ENCODE measurements at places on chromosomes 5 and 9. TPM values are rescaled to one million over a fixed set of nuclear protein-coding genes. Genes with fewer than 3 reads are reported as not detected.

The SNCB gene
- total RNA-seq, result 0.87 TPM

The STKLD1 gene
- 2.9 TPM for total RNA-seq

The TESK1 gene
- total RNA-seq, result 15.5 TPM

The BASP1 gene
- total RNA-seq, result 256 TPM

- ATAC-seq, result no peak
These were observed 162.9 kb upstream of the DAB2 start for GRCh38 chr5:39587675-39588074.

DNA sequence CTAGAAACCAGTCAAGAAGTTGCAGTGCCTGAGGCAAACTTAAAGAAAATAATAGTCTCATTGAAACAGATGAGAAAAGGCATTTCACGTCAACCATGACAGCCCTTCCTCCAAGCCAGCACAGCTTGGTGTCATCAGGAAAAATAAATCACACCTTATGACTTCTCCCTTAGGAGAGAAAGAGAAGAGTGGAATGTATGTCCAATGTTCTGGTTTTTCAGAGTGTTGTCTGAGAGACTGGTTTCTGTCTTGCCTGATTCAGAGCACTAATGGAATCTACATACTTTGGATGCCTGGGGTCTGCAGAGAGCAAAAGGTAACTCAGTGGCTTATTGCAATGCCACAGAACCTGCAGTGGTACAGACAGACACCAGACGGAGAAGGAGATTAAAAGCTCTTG, 105.5 kb upstream of the PDE4D start:
- no peak for ATAC-seq

DNA sequence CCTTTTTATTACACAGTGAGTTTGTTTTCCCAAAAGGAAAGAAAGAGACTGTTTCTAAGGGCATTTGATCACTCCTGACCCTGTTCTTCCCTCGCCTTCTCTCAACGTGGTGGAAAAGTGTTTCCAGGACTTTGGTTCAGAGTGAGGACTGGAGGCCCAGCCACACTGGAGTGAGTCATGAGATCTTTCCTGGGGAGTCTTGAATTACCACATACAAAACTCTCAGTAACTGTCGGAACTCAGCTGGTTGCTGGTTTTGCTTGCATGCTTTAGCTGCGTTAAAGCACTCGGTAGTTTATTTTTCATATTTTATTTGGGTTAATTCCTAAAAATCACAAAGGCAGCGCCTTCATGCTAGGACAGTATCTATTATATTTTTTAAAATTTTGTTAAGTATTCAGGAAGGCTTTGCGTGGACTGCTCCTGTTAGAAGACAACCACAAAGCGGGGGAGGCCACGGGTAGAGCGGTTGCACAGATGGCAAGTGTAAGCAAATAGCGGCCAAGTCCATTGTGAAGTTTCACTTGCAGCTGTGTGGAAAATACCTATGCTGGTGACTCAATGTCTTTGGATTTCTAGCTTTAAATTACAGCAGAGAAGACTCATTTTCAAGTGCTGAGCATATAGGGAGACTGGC, 77.7 kb downstream of the ARSB start:
- no peak for ATAC-seq

DNA sequence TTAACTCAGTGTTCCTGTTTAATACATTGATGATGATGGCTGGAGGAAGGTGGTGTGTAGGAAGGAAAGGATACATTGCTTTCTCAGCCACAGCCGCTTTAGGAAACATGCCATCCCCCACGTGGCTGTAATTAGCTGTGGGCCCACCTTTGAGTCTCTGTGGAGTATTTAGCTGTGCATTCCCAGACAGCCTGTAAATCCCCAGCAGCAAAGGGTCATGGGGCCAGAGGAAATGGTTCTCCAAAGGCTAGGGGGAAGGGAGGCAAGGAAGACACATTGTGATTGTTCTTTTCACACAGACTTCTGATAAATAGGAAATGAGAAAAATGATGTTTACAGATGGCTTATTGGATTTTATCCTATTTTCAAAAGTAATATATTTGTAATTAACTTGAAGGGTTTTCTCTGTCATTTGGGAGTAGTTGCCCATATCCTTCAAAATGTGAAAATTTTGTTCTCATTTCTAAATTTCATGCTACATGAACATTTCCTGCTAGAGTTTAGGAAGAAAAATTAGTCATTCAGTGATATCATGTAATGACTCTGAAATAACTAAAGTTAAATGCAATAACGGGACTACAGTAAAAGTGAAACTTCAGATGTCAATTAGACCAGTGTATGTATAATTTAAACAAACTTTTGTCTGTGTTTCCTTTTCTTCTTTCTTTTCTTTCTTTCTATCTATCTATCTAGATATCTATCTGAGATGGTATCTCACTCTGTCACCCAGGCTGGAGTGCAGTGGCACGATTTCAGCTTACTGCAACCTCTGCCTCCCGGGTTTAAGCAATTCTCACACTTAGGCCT, 24.3 kb upstream of the F2R start:
- no peak for ATAC-seq

DNA sequence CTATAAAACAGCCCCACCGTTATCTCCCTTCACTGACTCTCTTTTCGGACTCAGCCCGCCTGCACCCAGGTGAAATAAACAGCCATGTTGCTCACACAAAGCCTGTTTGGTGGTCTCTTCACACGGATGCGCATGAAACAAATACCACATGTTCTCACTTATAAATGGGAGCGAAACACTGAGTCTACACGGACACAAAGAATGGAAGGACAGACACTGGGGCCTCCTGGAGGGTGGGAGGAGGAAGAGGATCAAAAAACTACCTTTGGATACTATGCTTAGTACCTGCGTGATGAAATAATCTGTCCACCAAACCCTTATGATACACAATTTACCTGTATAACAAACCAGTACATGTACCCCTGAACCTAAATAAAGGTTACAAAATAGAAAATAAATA, 98.6 kb downstream of the ICE1 start:
- ATAC-seq, result no peak

- ATAC-seq, result peak; percentile 66
These were observed 86.9 kb downstream of the BASP1 start for GRCh38 chr5:17304282-17304681.

GRCh38 chr5:14528115-14528514, 53.5 kb upstream of the OTULINL start:
- ATAC-seq, result no peak

DNA sequence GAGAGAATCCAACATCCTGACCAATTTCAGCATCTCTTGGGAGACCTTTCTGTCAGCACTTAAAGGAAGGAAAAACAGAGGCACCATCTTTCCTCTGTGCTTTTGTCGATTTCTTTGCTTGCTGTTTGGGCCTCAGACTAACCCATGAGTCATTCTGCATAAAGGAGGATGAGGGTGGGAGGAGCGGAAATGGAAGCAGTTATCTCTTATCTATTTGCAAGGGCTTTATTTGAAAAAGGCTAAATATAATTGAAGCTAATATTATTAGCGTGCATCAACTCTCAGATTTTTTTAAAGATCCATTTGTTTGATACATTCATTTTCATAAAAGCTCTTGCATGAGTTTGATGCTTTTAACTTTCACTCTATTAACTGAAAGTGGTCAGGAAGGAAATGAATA, 72.9 kb downstream of the ZNF622 start:
- ATAC-seq, result peak; percentile 93

DNA sequence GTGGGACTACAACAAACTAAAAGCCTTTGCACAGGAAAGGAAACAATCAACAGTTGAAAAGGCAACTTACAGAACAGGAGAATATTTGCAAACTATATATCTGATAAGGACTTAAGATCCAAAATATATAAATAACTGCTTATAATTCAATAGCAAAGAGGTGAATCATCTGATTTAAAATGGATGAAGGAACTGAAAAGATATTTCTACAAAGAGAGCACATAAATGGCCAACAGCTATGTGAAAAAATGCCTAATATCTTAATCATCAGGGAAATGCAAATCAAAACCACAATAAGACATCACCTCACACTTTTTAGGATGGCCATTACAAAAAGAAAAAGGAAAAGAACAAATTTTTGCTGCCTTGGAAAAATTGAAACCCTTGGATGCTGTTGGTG, 100.4 kb downstream of the LURAP1L start:
- no peak for ATAC-seq

DNA sequence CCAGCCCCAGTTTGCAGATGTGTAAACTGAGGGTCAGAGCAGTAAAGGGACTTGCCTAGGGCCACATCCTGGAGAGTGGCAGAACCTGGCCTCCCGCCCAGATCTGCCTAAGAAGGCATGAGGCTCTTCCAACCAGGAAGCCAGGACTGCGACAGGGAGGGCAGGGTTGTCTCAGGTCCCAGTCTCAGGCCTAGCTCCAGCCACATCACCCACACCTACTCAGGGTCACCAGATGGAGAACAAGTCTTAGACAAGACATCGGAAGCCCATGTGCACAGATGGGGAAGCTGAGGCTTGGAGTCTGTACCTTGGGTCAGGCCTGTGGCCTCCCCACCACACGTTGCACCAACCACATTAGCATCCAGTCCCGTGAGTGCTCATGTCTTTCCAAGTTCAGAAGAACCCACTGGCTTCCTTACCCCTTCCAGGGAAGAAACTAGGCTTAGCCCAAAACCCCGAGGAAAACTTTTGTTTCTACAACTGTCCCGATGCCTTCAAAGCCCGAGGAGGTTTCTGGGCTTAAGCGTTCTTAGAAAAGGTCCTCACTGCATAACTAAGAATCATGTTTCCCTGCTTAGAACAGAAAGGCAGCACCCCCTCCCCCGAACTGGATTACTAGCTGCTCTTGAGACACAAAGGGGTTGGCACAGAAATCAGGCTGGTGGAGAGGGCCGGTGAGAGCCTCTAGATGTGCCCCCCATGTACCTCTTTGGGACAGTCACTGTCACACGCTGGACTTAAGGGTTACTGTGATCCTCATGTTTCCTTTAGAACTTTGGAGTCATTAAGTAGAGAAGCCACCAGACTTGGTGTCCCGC, 2.2 kb downstream of the FAM78A start:
- ATAC-seq, result no peak

GRCh38 chr5:173301695-173302545, 26.3 kb downstream of the STC2 start:
- peak; percentile 4 for ATAC-seq

GRCh38 chr9:107112707-107113243, 170.3 kb upstream of the RAD23B start:
- no peak for ATAC-seq

DNA sequence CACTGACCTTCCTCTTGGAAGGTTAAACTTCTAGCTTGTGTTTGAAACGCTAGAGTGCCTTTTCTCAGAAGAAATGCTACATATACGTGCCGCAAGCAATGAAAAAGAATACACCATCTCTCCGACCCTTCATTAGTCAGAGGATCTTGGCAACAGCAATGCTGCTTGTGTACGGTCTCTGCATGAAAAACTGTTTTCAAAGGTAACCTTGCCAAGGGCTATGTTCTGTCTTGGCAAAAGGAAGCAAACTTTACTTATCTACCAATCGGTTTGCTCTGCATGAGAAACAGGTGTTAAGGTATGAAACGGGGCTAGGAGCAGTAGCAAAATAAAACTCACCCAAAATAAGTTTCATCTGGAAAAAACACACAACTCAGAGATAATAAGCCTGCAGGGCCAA, 297.8 kb downstream of the FBXL17 start:
- ATAC-seq, result no peak

- peak; percentile 91 for ATAC-seq
These were observed 105.3 kb downstream of the PAX5 start for GRCh38 chr9:36928670-36929349.

DNA sequence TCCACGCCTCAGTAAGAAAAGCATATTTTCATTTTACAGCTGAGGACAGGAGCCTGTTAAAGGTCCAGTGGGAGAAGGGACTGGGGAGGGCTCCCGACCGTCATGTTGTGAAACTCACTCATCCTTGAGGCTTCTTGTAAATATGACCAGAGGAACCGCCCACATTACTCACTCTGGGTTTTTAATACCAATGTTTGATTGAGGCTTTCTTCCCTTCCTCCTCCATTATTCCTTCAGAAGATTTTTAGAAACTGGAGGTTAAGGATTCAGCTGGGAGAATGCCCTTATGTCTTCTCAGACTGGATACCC, 61.4 kb upstream of the GLRX start:
- peak; percentile 83 for ATAC-seq

DNA sequence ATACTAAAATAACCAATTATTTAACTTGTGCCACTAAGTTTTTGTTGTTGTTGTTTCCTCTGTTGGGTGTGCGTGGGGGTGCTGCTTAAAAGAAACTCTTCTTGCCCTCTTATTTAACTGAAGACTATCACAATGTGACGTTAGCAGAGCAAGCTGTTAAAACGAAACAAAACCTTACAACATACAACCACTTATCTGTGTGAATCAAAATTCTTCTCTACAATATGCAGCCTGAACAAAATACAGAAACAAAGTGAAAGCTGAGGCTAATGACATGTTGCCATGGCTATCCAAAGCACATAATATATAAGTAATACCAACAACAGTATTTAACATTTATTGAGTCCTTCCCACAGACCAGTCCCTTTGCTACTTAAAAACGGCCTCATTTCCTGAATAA, 291.0 kb downstream of the FBXL17 start:
- no peak for ATAC-seq

All from motor neuron (in vitro differentiated cells).